Aortic smooth muscle cell (primary cell): ENCODE measurements at places on chromosomes 1 and 21. TPM values are rescaled to one million over a fixed set of nuclear protein-coding genes. Genes with fewer than 3 reads are reported as not detected.

The LAMB3 gene
- total RNA-seq: 48.4 and 49.8 TPM in 2 replicates

The MARK1 gene
- 1.3 and 2.1 TPM in 2 replicates for total RNA-seq

The NUP210L gene
- 0.12 and 0.13 TPM in 2 replicates for total RNA-seq

The ATAD3C gene
- 0.56 and 0.66 TPM in 2 replicates for total RNA-seq

The BMP8B gene
- total RNA-seq: under 0.01 TPM in 1 of 2 replicates, not detected in the other

The LAD1 gene
- total RNA-seq: not detected in 2 replicates

The PBX1 gene
- total RNA-seq: 53.0 and 60.5 TPM in 2 replicates

The FCRL2 gene
- total RNA-seq: not detected in 2 replicates

The NBPF4 gene
- total RNA-seq: not detected in 2 replicates

The XKR8 gene
- 4.2 and 4.4 TPM in 2 replicates for total RNA-seq

The SLC45A3 gene
- total RNA-seq: 2.0 and 2.6 TPM in 2 replicates

The RHBDL2 gene
- total RNA-seq: 0.50 and 0.79 TPM in 2 replicates

The CLCNKA gene
- not detected in 2 replicates for total RNA-seq

The DCDC2B gene
- total RNA-seq: not detected in 2 replicates
